H7 (cell line): ENCODE measurements at places on chromosomes 11 and 22. TPM values are rescaled to one million over a fixed set of nuclear protein-coding genes. Genes with fewer than 3 reads are reported as not detected.

- DNase-seq: peak; percentile 92
These were observed 5.1 kb downstream of the EFEMP2 start for GRCh38 chr11:65867284-65868071.

Gene PDE3B
- total RNA-seq: 6.6 and 8.1 TPM in 2 replicates

Gene LRRC56
- 1.3 and 1.5 TPM in 2 replicates for total RNA-seq

Gene GRAP2
- 0.45 and 0.52 TPM in 2 replicates for total RNA-seq

Gene BATF2
- total RNA-seq: 0.55 TPM in 1 of 2 replicates, not detected in the other
